ENCODE measurements at places on chromosomes 11 and 22. TPM values are rescaled to one million over a fixed set of nuclear protein-coding genes. Genes with fewer than 3 reads are reported as not detected.

CD3G gene
- not detected for total RNA-seq

APOBEC3H gene
- total RNA-seq = not detected

OR52N4 gene
- not detected for total RNA-seq

SLC15A3 gene
- 1.0 TPM for total RNA-seq

APLNR gene
- 0.08 TPM for total RNA-seq

OR52E2 gene
- total RNA-seq = not detected

TTC36 gene
- total RNA-seq = 0.47 TPM

NPAS4 gene
- total RNA-seq = not detected

BUD13 gene
- 21.7 TPM for total RNA-seq

CSNK2A3 gene
- total RNA-seq = 3.3 TPM
